ENCODE measurements at places on chromosomes 13 and 19.
A peak's percentile ranks its signal among the peaks of the same experiment; 100 is the strongest.

DNA sequence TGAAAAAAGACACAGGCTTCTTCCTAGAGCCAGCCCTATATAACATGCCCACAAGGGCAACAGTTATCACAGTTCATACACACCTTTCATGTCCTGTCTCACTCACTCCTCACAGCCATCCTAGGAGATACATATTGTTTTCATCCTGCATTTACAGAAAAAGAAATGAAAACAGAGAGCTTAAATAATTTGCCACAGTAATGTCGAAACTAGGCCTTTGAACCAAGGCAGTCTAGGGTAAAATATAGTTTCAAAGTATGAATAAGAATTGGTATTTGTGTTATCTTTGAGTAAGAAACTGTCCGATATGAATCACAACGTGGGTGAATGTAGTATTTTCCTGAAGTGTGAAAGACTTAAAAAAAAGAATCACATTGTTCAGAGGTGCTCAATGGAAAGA, 26.8 kb downstream of the CLDN10 start:
- no peak for DNase-seq

GRCh38 chr13:78592584-78592983, 10.8 kb downstream of the POU4F1 start:
- no peak for DNase-seq

- DNase-seq, result no peak
Observed at GRCh38 chr13:90246687-90247345, 1100.7 kb upstream of the MIR17HG start.

GRCh38 chr19:50695251-50696093, 24.1 kb downstream of the SHANK1 start:
- peak; percentile 65 for DNase-seq

- no peak for DNase-seq
Observed at GRCh38 chr19:12111943-12112637, 28.1 kb downstream of the ZNF20 start.

DNA sequence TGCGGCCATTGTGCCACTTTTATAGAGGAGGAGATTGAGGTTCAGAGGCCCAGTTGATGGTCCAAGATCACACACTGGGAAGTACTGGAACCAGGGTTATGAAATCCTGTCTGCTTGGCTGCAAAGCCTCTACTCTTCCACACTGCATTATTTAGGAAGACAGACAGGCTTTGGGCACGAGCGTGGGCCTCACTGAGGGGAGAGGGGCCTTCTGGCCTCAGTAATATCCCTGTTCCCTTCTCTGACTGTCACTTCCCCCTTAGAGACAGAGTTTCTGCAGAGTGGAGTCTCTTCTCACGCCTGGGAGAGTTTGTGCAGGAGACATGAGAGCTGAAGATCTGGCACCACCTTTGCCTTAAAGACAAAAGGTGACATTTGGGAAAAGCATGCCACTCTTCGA, 49.0 kb upstream of the PNMA8B start:
- DNase-seq, result no peak

- no peak for DNase-seq
Observed at GRCh38 chr19:58037927-58038687, 4.3 kb downstream of the ZSCAN1 start.

- DNase-seq, result no peak
Observed at GRCh38 chr19:41657157-41657556, 30.3 kb upstream of the CEACAM4 start.

GRCh38 chr13:63206461-63206860, 1790.8 kb upstream of the PCDH20 start:
- no peak for DNase-seq

DNA sequence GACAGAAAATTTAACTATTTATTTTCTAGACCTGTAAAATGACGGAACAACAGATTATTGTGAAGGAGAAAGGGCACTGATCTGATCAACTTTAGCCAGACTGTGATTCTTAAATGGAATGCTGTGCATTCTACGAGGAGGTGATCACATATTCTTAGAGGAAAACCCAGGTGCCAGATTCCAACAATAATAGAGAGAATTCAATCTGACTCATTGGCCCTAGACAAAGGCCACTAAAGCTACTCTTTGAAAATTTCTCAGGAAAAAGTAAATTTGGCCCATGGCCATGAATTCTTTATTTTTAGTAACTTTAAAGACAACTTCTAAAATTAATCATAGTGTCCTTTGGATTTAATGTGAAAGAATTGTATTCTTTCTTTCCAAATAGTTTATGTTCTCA, 58.6 kb upstream of the POSTN start:
- no peak for DNase-seq

GRCh38 chr19:49579947-49580263, 451 bp downstream of the NOSIP start:
- DNase-seq, result no peak

GRCh38 chr13:41459432-41460073, 2.2 kb downstream of the RGCC start:
- DNase-seq, result no peak
